IMR-90 (cell line): ENCODE measurements at places on chromosomes 5 and 9. TPM values are rescaled to one million over a fixed set of nuclear protein-coding genes. Genes with fewer than 3 reads are reported as not detected.

Gene PRR16
- 9.9 and 10.6 TPM in 2 replicates for total RNA-seq

Gene CDKN2AIPNL
- 18.1 and 27.5 TPM in 2 replicates for total RNA-seq

Gene DNAH5
- 4.3 and 4.7 TPM in 2 replicates for total RNA-seq

Gene RXFP3
- total RNA-seq, result not detected in 2 replicates

GRCh38 chr5:1881098-1881572 lies 1.6 kb downstream of the IRX4 start:
- no peak for DNase-seq
